ENCODE measurements at places on chromosomes 2 and 18.

DNA sequence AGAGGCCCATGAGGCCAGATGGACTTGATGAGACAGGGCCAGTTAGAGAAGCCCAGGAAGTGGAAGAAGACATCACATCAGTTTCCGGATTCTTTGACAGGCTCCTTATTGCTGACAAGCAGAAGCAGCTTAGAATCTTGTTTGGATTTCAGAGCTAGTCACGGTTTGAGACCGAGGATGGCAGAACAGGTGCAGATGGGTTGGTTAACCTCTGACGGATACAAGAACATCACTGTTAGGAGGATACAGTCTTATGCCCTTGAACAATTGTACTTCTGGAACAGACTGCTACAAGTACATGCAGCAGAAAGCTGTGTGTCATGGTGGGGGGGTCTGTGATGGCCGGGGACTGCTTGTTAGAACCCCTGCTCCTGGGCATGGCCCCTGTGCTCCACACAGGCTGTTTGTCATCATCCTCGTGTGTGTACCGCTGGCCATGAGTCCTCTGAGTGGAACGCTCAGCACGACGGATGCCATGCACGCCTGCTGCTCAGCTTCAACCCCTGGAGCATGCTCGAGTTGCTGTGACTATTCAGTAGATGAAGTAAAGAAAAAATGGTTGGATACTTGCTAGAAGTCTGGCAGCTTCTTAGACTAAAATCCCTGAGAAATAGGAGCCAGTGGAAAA, 217.7 kb downstream of the SH3RF3 start:
- no peak for DNase-seq

GRCh38 chr18:32698153-32698552, 74.7 kb downstream of the KLHL14 start:
- DNase-seq, result no peak

GRCh38 chr2:62216616-62217015, 20.7 kb downstream of the B3GNT2 start:
- DNase-seq, result no peak

DNA sequence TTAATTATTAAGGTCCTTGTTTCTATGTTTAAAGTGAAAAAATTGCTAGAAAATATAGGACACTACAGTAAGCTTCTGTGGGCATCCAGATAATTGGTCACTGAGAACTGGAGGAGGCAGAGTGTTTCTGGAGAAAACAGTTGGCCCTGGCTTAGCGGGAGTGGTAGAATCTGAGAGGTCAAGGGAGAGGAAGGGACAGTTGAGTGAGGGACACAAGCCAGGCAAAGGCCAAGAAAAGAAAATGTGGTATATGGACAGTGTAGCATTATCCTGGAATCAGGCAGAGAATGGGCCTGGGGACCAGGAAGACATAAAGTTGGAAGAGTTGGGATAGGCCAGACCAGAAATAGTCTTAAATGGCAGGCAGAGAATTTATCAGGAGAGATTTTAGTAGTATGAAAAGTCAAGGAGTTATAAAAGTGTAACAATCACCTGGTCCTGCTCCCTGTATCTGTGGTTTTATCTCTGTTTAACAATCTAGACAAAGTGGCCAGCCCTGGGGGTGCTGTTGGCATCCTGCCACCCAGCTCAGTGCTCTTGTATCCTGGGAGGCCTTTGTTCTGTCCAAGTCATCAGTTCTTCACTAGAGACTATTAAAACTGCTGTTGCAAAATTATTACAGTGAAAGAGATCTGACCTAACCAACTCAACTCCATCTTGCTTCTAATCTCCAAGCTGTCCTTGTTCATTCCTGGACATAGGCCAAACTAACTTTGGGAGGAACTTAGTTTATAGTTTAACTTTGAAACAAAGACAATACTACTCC, 15.4 kb upstream of the MSGN1 start:
- DNase-seq, result no peak

- no peak for DNase-seq
These were observed 1.3 kb downstream of the STK39 start for GRCh38 chr2:168246072-168246482.

DNA sequence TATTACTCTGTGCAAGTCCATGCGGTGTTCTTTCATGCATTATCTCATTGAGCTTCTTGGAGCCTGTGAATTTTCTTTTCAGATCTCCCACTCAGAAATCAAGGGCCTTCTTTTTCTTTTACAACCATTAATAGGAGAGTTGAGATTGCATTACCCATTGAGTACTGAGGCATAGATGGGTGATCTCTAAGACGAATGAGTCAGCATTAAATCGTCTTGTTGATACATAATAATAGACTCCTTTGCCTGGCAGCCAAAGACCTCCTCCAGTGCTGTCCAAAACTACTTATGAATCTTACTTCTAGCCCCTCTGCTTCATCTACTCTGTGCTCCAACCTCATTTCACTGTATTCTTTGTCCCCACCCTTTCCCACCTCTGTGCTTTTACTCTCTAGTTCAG, 180.5 kb downstream of the AGPS start:
- DNase-seq, result no peak

DNA sequence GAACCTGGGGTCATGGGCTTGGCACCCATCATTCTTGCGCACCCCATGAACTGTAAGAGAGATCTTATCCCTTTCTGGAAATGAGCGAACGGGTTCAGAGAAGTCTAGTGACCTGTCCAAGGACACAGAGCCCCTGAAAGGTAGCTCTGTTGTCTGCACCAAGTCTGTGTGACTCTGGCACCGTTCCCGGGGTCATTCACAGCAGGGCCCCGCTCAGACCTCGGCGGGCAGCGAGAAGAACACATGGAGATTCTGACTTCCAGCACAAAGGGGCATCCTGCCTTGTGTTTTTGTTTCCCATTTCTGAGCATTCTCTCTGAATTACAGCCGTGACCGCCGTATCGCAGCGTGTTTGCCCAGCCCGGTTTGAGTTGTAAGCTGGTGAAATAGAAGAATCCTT, 231.7 kb downstream of the KLHL29 start:
- no peak for DNase-seq

GRCh38 chr2:113209011-113209645, 35.4 kb downstream of the PSD4 start:
- peak; percentile 39 for DNase-seq

DNA sequence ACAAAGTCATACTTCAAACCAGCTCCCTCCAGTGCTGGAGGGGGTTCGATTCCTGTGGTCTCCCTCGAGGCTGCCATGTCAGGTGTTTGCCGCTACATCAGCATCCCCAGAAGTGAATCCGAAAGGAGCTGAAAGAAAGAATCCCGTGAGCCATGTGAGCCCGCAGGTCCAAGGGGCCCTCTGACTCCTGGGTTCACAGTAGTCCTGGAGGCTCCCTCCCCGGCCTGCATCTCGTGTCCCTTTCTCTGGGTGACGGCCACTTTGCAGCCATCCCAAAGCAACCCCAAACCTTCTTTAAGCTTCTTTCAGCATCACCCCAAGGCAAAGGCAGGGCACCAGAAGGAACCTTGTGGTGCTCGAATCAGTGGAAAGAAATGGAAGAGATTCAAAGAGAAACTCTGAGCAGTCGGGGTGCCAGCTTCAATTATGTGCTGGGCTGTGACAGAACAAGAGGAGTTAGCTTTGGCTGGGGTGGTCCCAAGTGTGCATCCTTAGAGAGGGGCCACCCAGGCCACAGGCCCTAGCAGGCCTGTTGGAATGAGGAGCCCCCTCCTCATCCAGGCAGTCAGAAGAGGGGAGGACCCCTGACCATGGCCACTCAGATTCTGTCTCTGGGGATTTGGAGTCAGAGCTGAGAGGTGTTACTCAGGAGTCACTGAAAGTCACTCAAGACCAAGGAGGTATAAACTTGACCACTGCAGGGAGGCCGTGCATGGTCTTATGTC, 59.7 kb downstream of the CIB4 start:
- DNase-seq, result no peak

DNA sequence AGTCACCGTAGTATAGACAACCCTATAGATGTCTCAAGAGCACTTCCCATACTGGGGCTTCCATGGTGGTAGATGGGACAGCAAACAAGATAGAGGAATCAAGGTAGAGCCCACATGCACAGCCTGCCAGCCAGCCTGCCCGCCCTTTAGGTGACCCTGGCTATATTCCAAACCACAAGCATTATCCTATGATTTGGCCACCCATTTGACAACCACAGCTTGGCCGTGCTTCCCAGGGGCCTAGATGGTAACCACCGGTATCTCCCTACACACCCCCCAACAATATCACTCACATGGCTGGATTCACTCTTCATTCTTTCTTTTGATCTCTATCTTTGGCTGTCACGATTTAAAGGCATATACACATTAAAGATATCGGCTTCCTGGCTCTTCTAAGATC, 85.3 kb downstream of the CDK15 start:
- DNase-seq, result no peak
